ENCODE measurements at places on chromosomes 13 and 19.

DNA sequence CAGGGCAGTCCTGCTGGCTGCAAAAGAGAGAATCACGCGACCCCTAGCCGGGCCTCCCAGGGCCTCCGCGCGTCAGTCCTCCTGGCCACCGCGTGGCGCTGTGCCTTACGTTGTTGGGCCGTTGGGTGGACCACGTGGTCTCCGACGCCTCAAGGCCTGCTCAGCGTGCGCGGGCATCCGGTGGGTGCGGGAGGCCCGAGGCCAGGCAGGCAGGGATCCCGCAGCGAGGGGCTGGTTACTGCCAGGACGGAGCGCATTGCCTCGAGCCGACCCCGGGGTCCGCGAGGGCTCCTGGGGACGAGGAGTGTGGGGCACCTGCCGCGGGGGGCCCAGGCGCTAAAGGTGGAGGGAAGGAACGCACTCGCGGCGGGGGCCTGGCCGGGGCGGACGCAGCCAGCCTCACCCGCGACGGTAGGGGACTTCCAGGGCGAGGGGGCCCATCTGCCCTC, at the start of gene TDRD12:
Gene TDRD12, plus strand, starts transcription at position 157 of the 449 bp plus-strand sequence. CDS start 306 bp downstream, outside the sequence.
- H3K36me3 ChIP-seq: peaks cover 4% of the 10 kb centered on the region
- no peaks in the 10 kb centered on the region for H3K27me3 ChIP-seq

DNA sequence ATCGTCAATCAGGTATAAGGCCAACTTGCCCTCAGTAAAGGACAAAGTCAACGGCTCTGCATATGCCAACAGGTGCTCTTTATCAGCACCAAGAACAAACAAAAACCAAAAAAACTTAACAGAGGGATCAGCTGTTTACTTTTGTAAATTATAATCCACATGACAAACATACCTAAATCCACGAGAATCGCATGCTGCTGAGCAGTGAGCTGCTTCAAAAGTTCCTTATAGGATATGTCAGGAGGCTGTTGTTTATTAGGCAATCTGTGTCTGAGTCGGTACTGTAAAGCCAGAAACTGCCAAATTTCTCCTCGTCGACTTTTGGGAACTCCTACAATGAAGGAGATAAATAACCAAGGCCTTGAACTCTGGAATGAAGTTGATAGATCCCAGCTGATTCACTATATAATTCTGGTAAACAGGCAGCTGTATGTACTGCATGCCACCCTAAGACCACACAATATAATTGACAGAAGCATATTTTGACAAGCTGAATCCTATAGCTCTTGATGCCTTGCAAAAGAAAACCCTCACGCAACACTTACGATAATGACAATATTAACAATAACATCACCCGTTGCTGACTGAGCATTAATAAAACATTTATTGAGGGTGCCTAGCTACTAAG, 179.8 kb downstream of the TBC1D4 start:
- H3K4me1 ChIP-seq: peaks cover 74% of the 10 kb centered on the region
- no peak overlapping the region for H3K27ac ChIP-seq
- no peaks in the 10 kb centered on the region for H3K27me3 ChIP-seq
- H3K4me3 ChIP-seq: no peak overlapping the region
- peaks cover 64% of the 10 kb centered on the region for H3K36me3 ChIP-seq

GRCh38 chr13:75705395-75705794, 69.3 kb downstream of the LMO7 start:
- no peak overlapping the region for H3K4me3 ChIP-seq
- no peak overlapping the region for H3K27ac ChIP-seq
- H3K36me3 ChIP-seq: no peaks in the 10 kb centered on the region
- no peak for DNase-seq

- no peaks in the 10 kb centered on the region for H3K27me3 ChIP-seq
- H3K36me3 ChIP-seq: peaks cover 11% of the 10 kb centered on the region
- H3K4me3 ChIP-seq: no peak overlapping the region
Measured at GRCh38 chr19:48728911-48729664, 9.6 kb upstream of the MAMSTR start.

GRCh38 chr19:41860419-41861115, 512 bp downstream of the RPS19 start:
- H3K4me1 ChIP-seq: peaks cover 57% of the 10 kb centered on the region
- peak overlapping the region; percentile 98 for H3K27ac ChIP-seq
- H3K36me3 ChIP-seq: peaks cover 52% of the 10 kb centered on the region

GRCh38 chr19:1522838-1523237, 1.0 kb upstream of the PLK5 start:
- no peak overlapping the region for H3K4me3 ChIP-seq
- no peak overlapping the region for H3K27ac ChIP-seq
- peaks cover 33% of the 10 kb centered on the region for H3K27me3 ChIP-seq

- peak overlapping the region; percentile 69 for H3K27ac ChIP-seq
- DNase-seq: no peak
- peaks cover 8% of the 10 kb centered on the region for H3K36me3 ChIP-seq
- H3K4me1 ChIP-seq: peaks cover 32% of the 10 kb centered on the region
- H3K27me3 ChIP-seq: peaks cover 19% of the 10 kb centered on the region
Measured at GRCh38 chr13:102395174-102395573, 6.7 kb downstream of the FGF14 start.

- H3K4me1 ChIP-seq: peaks cover 96% of the 10 kb centered on the region
- H3K27ac ChIP-seq: peak overlapping the region; percentile 73
- no peaks in the 10 kb centered on the region for H3K27me3 ChIP-seq
- H3K36me3 ChIP-seq: peaks cover 21% of the 10 kb centered on the region
Measured at GRCh38 chr13:40657307-40657706, 9.1 kb downstream of the FOXO1 start.

- H3K36me3 ChIP-seq: peaks cover 92% of the 10 kb centered on the region
- peaks cover 11% of the 10 kb centered on the region for H3K4me1 ChIP-seq
- H3K27me3 ChIP-seq: no peaks in the 10 kb centered on the region
- no peak for DNase-seq
- no peak overlapping the region for H3K27ac ChIP-seq
- H3K4me3 ChIP-seq: no peak overlapping the region
Measured at GRCh38 chr19:23378948-23379347, 16.3 kb downstream of the ZNF91 start.

DNA sequence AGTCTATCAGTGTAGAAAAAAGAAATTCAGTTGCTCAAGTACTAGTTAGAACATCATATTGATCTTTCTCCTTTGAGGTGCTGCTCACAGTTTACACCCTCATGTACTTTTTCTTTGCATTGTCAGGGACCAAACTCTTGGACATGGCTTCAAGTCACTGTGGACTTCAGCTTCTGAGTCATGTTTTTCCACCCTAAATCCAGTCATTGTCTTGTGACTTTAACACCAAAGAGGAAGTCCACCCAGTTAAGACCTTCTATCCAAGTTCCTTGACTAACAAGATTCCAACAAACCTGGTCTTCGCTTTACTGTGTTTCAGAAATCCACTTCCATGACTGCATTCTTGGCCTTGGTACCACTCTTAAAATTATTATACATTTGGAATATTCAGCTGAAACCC, 206.7 kb upstream of the ARGLU1 start:
- no peaks in the 10 kb centered on the region for H3K36me3 ChIP-seq
- H3K27ac ChIP-seq: no peak overlapping the region
- DNase-seq: no peak
- no peak overlapping the region for H3K4me3 ChIP-seq
- no peaks in the 10 kb centered on the region for H3K4me1 ChIP-seq
- H3K27me3 ChIP-seq: no peaks in the 10 kb centered on the region

GRCh38 chr19:18231775-18232174, 5.5 kb upstream of the PDE4C start:
- no peak overlapping the region for H3K27ac ChIP-seq
- H3K36me3 ChIP-seq: peaks cover 2% of the 10 kb centered on the region
- peaks cover 22% of the 10 kb centered on the region for H3K4me1 ChIP-seq
- no peak for DNase-seq

- H3K27me3 ChIP-seq: peaks cover 34% of the 10 kb centered on the region
- DNase-seq: no peak
- no peaks in the 10 kb centered on the region for H3K36me3 ChIP-seq
- no peak overlapping the region for H3K4me3 ChIP-seq
Measured at GRCh38 chr19:5439452-5439851, 15.8 kb upstream of the ZNRF4 start.

DNA sequence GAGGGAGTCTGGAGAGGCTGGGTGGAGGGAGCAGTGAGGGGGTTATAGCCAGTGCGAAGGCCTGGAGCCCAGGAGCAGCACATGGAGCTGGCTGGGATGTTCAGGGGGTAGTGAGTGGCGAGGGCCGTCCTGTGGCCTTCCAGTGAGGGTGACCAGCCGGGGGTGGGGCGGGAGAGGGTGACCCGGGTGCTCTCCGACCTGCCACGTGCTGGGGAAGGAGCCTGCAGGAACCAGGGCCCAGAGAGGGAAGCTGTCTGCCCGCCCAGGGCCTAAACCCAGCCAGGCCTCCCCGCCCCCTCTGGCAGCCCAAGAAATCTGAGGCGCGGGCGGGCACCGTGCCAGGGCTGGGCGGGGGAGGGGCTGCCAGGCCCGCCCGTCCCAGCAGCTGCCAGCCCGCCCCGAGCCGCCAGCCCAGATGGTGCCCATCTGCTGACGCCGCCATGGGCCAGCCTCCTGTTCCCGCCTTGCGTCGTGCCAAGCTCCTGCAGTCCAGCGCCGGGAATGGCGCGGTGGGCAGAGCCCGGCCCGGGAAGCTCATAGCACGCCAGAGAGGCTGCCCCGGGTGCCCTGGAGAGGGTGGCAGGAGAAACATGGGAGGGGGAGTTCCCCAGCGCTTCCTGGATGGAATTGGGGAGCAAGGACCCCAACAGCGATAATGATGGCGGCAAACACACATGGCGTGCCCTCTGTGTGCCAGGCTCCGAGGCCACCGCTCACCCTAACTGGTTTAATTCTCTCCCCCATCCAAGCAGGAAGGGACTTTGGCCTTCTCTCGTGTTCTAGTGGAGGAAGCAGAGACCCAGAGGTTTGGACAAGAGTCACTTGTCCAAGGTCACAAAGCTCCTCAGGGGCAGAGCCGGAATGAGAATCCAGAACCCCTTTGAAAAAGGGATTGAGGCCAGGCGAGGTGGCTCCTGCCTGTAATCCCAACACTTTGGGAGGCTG, 21.5 kb downstream of the NFIC start:
- no peaks in the 10 kb centered on the region for H3K27me3 ChIP-seq
- H3K4me3 ChIP-seq: no peak overlapping the region
- peaks cover 5% of the 10 kb centered on the region for H3K4me1 ChIP-seq
